ENCODE measurements at places on chromosomes 5 and 9. TPM values are rescaled to one million over a fixed set of nuclear protein-coding genes. Genes with fewer than 3 reads are reported as not detected.
A peak's percentile ranks its signal among the peaks of the same experiment; 100 is the strongest.

DNA sequence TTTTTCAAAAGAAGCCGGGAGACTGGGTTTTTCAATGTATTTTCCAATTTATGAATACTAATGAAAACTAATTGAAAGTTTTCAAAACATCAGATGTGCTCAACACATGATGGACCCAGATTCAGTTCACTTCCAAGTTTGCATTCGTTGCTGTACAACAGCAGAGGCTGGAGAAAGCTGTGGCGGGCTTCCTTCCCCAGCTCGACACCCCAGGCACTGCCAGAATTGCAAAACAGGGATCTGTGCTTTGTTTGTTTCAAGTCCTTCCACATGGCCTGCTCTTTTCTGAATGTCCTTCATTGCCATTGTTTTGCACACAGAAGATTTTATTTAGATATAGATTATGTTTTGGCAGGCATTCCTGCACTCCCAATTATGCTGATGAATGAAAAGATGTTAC, 30.3 kb upstream of the INSYN2B start:
- DNase-seq, result no peak

DNA sequence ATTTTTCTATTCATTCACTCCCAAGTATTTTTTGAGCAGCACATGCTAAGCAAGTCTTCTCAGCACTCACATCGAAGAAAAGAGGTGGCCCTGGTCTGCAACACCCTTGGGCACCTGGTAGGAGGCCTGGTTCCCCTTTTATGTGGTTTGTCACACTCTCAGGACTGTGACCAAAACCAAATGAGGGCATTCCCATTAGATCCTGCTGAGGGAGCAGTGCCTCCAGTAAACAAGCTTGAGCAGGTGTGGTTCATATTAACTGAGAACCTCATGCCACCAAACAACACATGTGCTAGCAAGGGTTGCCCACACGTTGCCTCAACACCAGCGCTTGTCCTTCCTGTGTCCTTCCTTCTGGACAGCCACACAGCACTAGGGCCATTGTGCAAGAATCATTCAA, 26.9 kb upstream of the SYK start:
- no peak for DNase-seq

DNA sequence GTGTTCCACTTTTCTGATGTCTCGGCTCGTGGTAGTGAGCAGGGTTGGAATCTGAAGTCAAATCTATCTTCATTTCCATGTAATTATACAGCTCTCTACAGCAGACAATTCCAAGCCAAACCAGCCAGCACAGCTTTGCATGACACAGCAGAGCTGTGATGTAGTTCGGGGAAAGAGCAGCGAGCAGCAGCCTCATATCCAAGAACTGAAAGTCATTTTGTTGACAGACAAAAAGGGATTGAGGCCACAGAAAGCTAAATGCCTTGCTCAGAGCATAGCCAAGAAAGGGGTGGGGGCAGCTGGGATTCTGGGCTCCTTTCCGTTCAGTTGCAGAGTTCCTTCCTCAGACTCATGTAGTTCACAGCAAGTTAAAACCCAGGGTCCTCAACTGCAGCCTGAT, 32.1 kb downstream of the LCP2 start:
- peak; percentile 62 for DNase-seq

GRCh38 chr9:68530618-68531017, 10.1 kb downstream of the TMEM252 start:
- no peak for DNase-seq

DNA sequence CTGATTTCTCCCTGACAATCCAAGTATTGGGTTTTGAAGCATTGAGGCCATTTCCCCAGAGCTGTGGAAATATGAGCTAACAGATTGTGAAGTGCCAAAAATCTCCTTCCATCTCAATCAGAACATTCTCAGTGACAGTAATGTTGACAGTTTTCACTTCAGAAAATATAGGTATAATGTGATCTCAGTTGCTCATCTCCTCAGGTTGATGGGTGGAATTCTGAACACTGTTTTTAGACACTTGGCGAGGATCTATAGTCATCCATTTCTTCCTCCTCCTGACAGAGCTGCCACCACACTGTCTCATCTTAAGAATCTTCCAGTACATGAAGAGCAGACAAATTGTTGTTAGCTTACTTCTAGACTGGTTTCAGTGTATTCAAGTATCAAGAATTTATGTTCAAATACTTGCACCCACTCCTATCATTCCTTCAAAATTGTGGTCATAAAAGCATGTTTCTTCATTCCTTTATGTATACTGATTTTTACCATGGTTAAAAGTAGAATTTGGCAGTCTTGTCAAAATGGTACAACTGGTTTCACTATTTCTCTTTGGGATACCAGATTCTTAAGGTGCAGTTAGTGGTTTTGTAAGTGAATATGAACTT, 199.7 kb upstream of the TLE4 start:
- no peak for DNase-seq

DNA sequence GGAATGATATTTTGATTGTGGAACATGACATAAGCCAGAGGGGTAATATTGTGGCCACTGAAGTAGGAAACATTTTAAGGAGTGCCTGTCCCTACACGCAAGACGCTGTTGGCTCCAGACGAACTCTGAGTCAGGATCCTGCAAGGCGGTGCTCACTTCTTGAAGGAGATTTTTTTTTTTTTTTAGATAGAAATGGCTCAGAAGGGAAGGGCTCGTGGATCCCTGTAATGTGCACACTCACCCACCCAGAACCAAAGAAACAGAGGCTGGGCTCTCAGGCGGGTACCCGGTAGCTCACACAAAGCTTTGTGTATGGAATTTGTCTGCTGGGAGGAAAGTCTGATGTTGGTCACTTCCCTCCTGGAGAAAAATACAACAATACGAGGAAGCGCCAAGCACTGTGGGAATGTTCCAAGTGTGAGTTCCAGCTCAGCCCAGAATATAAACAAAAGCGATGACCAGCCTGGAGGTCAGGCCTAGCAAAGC, 25.7 kb downstream of the RAPGEF1 start:
- no peak for DNase-seq

DNA sequence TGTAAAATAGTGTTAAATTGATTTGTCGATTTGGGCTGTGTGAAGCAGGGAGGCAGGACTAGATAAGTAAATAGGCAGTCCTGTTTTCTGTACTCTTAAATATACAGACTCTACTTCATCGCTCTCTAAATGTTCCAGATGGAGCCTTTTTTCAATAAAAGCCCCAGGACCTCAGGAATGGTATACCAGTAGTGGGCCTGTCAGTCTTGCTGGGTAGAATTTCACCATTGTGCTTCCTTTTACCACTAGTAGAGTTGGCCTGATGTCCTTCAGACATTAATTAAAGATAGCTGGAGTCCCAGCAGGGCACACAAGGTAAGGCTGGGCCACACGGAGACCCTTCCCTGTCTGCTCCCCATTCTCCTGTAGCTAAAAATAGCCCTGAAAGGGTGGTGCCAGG, 6.0 kb downstream of the SNX18 start:
- DNase-seq, result no peak

DNA sequence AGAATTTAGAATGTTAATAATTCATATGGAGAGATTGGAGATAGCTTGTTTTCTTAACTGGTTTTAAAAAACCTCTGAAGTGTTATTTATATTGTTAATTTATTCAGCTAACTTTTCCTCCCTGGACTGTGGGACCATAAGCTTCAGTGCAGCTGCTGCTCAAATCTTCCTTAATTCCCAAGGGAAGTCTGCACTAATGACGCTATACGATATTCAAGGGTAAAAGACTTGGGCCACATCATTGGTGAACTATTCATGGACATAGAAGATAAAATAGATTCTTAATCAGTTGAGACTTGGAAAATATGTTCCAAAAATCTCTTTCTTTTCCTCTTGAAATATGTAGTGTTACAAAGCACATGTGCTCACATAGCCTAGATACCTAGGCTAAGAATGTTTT, 31.1 kb upstream of the GAS1 start:
- DNase-seq, result no peak

- no peak for DNase-seq
These were observed 44.6 kb upstream of the SEMA4D start for GRCh38 chr9:89542401-89543021.

Gene ANKRD34B
- not detected for polyA plus RNA-seq

Gene GPR151
- not detected for polyA plus RNA-seq

Gene PDLIM4
- polyA plus RNA-seq, result 14.5 TPM

Gene UCK1
- polyA plus RNA-seq, result 38.7 TPM

Gene HRCT1
- 0.21 TPM for polyA plus RNA-seq

Gene TPPP
- 3.4 TPM for polyA plus RNA-seq

Gene SPATA31A3
- polyA plus RNA-seq, result not detected

Gene SLC6A7
- polyA plus RNA-seq, result 0.11 TPM

Measured in left renal pelvis (tissue), 4 donors.